ENCODE measurements at places on chromosomes 3 and 15. TPM values are rescaled to one million over a fixed set of nuclear protein-coding genes. Genes with fewer than 3 reads are reported as not detected.
A peak's percentile ranks its signal among the peaks of the same experiment; 100 is the strongest.

DPPA2 gene
- total RNA-seq = 2.1 TPM

RASA2 gene
- 7.8 TPM for total RNA-seq

C3orf18 gene
- total RNA-seq = 7.5 TPM

DNA sequence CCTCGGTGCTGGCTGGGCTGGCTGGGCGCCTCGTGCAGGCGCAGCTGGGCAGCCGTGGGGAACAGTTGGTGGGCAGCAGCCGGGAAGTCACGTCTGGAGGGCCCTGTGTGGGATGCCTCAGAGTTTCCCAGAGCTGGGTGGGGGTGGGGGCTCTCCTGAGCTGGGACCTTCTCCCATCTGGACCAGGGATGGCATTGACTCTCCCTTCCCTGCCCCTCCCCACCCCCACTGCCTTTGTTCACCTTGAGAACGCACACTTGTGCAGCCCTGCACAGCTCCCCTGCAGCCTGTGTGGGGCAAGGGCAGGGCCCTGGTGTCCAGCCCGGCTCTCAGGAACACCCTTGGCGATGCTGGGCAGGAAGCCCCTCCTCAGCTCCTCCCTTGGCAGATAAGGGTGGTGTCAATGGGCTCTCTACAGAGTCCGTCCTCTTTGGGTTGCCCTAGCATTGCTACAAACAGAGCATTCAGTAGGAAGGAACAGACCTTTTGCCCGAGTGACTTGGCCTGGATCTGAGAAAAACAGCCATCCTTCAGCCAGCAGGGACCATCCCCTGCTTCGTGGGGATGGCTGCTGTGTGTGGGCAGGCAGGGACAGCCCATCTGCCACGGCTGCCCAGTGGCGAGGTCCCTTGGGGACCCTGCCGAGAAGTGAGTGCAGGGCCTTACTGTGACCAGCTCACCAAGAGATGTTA lies 25.5 kb upstream of the KLF13 start:
- no peaks in the 10 kb centered on the region for H3K4me1 ChIP-seq
- H3K27me3 ChIP-seq = no peaks in the 10 kb centered on the region
- peak; percentile 3 for DNase-seq

DNA sequence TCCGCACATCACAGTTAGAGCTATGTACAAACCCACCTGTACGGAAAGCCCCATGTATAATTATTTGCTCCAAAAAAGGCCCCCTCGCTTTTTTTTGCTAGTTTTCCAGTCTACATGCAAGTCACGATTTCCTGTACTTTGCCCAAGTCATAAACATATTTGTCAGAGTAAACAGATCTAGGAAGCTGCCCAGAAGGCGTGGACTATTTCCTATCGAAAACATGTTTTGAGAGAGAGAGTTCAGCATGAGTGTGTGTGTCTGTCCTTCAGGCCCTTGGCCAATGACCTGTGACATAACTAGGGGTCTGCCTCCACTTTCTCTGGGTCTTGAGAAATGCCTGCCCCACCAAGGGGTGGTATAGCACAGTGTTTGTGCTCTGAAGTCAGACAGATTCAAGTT lies 72.7 kb upstream of the HACD2 start:
- H3K27ac ChIP-seq = peak overlapping the region; percentile 72
- no peaks in the 10 kb centered on the region for H3K27me3 ChIP-seq
- peaks cover 3% of the 10 kb centered on the region for H3K36me3 ChIP-seq

DNA sequence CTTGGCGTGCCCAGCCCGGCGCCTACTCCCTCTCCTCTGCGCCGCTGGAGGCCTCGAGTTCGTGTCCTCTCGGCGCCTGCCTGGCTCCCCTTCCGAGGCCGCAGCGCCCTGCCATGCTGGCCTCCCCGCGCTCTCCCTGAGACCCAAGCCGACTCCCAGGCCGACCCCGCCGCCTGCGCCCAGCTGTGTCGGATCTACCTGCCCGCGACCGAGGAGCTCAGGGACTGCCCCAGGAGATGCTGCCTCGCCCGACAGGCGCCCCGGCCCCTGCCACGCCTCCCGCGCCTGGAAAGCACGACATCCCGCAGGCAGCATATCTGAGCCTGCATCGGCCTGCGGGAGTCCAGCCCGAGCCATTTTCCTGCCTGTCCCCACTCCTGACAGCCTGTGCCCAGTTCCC lies 16.1 kb downstream of the PAQR9 start:
- peaks cover 5% of the 10 kb centered on the region for H3K27me3 ChIP-seq
- H3K4me3 ChIP-seq = no peak overlapping the region
- no peak for DNase-seq
- H3K4me1 ChIP-seq = no peaks in the 10 kb centered on the region
- H3K36me3 ChIP-seq = no peaks in the 10 kb centered on the region
